Activated T-cell treated with anti-CD3 and anti-CD28 coated beads, Interleukin-2, amount 50 U/mL, for 4 hours (primary cell): ENCODE measurements at places on chromosomes 2 and 18.

DNA sequence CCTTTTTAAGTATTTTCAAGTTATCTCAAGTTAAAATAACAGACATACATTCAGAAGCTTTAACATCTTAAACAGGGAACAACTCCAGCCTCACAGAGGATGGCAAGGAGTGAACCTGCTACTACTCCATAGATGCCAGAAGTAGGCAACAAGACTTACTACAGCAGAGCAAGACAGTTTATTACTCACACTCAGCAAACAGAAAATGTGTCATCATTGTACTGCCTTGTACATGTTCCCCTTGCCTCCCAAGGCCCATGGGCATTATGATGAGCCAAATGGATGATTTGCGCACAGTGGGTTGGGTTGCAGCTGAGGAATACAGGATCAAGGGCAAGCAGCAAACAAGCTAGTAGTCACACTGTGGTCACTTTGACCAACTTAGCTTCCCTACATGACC is 80.6 kb upstream of the VRK2 start:
- no peak for DNase-seq

GRCh38 chr2:90207454-90208058 is 1516.1 kb downstream of the RPIA start:
- DNase-seq: no peak

- no peak for DNase-seq
Observed at GRCh38 chr2:85215448-85216401, 82.5 kb downstream of the TCF7L1 start.

DNA sequence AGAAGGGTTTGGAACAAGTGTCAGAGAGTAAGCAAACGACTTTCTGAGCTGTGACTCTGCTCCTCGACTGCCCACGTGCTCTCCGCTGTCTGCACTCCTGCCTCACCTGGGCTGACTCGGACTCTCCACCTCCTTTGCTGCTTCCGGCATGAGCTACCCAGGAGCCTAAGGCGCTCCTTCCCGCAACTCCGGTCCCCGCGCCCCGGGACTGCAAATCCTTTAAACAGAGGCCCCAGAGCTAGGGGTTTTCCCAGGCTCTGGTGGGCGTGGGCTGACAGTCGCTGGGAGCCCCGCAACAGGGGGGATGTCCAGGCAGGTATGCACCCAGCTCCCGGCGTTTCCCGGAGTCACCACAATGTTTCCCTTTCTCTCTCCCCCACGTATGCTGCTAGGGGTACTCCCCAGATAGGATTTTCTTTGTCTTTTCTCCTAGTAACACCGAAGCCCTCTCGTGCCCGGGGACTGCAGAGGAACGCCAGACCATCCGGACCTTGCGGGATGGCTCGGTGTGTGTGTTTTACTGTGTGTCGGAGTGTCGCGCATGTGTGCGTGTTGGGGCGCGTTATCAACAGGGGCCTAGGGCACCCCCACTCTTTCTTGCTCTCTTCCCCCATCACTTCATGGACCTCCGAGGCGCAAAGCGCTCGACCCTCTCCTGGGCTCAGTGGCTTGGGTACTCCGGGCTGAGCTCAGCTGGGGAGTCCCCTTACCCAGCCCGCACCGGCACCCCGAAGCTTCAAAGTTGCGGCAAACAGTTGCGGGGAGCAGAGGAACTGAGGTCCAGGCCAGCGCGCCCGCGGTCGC is 691 bp upstream of the THSD7B start:
- DNase-seq: no peak

GRCh38 chr2:237555560-237555959 is 10.8 kb upstream of the PRLH start:
- no peak for DNase-seq

- DNase-seq: no peak
Observed at GRCh38 chr18:68660354-68661183, 54.3 kb downstream of the TMX3 start.

DNA sequence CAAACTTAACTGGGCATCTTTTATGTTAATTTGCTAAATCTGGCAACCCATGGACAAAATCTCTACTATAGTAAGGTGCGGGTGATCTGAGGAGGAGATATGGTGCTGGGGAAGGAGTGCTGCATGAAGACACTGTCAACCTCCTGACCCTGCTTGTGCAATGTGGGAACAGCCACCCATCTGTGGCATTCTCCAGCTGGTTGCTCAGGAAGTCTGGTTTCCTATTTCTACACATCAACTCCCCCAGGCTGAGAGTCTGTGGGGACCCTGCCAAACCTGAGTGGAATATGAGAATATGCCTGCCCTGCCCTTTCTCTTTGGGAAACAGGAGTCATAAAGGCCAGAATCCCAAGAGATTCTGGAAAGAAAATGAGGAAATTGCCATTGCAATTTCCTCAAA is 60.1 kb upstream of the PAX3 start:
- no peak for DNase-seq

DNA sequence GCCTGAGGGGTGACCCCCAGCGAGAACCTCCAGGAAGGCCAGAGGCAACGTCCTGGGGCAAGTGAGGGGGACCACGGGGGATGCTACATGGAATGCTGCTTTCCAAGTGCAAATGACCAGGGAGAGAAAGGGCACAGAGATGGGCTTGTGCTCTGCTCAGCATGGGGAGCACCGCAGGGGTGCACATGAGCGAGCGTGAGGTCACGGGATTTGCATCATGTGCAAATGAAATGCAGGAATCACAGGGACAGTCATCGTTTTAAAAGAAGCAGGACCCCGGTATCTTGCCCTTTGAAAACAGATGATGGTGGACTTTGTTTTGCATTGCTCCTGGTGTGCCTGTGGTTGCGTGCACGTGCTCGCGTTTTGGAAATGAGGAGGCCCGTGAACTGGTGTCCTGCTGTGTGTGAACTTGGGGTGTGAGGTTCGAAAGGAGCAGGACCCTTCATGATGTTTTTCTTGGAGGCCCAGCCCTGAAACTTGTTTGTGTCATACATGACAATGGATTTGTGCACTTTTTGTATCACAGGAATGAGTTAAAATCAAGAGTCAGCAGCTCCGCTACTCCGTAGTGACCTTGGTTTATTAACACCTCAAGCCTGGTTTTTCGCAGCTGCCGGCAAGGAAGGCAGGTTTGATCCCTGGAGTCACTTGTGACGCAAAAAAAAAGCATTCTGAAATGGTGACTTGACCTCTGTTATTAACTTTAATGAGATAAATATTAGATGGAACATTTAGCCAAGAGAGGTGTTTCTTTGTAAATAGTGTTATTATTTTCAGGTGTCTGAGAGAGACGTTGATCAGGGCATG is 234.5 kb downstream of the LDLRAD4 start:
- no peak for DNase-seq

DNA sequence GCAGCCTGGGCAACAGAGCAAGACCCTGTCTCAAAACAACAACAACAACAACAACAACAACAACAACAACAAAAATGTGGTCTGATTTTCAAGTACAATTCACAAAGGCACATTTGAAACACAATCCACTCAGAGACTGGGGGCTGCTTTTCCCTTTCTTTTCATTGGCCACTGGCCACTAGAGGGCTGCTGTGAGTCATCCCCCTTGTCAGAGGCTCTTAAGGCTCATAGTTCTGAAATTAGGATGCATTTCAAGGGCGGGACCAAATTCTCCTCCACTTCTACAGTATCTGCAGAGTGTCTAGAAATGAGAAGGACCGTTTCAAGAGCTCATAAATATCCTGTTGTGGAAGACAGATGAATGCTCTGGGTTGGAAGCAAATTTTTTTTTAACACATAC is 285.4 kb downstream of the NRXN1 start:
- DNase-seq: no peak

- DNase-seq: no peak
Observed at GRCh38 chr2:200422071-200422470, 87.8 kb downstream of the KCTD18 start.

- DNase-seq: no peak
Observed at GRCh38 chr2:43328133-43328532, 101.7 kb upstream of the ZFP36L2 start.

- no peak for DNase-seq
Observed at GRCh38 chr2:113842919-113843736, 46.8 kb upstream of the ACTR3 start.

DNA sequence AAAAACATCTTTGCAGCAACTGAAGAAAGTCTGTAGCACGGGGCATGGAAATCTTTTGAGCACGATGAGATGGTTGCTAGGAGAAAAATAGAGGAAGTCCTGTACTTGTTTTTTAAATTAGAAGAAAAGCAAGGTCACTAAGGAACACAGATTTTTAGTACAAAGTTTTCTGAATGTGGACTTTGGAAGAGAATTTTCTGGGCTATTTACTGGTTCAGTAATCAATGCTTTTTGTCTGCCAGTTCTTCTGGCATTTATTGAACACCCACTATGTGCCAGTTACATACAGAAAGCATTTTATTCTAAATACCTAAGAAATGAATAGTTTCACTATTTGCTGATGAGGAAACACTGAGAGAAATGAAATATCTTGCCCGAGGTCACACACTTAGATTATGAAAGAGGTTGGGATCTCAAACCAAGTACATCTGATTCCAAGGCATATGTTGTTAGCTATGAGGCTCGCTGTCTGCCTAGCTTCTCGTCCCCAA is 15.6 kb upstream of the MAP3K20 start:
- DNase-seq: no peak

DNA sequence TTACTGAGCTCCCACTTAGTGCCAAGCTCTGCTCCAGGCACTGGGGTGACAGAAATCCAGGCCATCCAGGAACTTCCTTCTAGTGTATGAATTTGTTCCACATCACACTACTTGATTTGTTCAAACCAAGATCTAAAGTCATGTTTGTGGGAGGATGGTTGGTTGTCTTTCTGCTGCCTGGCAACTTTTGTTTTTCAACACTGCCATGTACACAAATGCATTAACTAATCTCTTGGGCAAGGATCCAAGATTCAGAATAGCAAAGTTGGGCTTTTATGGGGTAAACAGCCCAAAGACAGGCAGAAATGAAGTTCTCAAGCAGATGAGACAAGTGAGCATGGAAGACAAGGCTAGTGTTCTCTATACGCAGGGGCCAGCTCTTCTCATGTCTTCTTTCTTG is 53.4 kb upstream of the PROKR1 start:
- DNase-seq: no peak

DNA sequence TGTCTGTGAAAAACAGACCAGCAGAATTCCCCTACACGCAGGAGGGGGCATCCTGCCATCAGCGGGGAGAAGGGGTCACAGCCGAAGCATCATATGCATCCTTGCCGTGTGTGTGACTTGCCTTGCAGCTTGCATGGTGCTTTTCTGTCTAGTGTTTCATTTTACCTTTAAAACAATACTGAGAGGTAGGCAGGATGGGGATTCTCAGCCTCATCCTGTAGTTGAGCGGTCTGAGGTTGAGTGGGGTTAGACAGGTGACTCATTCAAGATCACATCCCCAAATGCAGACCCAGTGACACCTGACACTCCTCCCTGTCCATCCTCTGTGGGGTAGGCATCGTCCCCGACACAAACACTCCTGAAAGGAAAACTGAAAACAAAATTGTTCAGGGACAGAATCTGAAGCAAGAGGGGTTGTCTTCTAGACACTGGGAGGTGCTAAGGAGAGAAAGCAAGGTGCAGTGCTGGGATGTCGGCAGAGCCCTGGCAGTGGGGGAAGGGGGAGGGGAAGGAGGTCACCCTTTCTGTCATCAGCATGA is 7.9 kb downstream of the ARL4C start:
- peak; percentile 60 for DNase-seq

DNA sequence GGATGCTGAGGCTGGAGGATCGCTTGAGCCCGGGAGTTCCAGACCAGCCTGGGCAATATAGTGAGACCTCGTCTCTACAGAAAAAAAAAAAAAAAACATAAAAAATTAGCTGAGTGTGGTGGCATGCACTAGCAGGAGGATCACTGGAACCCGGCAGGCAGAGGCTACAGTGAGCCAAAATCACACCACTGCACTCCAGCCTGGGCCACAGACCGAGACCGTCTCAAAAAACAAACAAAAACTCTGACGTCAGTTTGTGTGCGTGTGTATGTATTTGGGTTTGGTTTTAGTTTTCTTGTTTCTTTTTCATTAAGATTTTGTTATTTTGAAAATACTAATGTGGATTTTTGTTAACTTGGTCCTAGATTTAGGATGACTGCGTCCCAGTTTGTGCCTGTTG is 19.0 kb downstream of the CEP68 start:
- DNase-seq: no peak
